ENCODE measurements at places on chromosomes 7 and 10.

DNA sequence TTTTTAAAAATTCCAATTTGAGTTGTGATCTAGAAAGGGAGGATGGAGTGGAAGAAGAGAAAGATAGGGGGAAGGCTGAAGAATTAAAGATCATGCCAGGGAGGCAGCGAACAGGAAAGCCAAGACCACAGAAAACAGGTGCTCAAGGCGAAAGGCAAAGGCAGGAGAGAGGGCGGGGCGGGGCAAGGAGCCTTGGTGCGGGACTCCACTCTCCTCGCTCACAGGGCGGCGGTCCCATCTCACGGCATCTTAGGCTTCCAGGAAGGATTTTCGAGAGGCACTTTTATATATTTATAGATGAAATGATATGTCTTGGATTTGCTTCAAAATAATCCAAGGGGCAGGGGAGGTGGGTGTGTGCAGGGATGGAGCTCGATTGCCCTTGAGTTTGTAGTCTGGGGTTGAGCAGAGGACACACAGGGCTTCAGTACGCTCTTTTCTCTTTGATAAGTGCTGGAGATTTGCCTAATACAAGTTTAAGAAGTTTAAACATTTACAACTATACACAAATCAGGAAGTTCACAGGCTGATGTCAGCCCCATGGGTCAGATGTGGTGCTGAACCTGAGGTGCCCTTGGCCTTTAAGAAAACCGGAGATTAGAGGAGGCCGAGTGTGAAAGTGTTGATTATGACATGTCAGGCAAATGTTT lies 161.1 kb downstream of the PRKAG2 start:
- no peak for DNase-seq

- no peak for DNase-seq
These were observed 7.5 kb downstream of the EPHB6 start for GRCh38 chr7:142862351-142862750.

- DNase-seq = no peak
These were observed 100.0 kb downstream of the LSM5 start for GRCh38 chr7:32390210-32390609.

- no peak for DNase-seq
These were observed 9.2 kb upstream of the CPA1 start for GRCh38 chr7:130371046-130371445.

GRCh38 chr7:26490640-26491624 lies 199.3 kb downstream of the SNX10 start:
- no peak for DNase-seq

GRCh38 chr10:123912466-123912865 lies 20.9 kb upstream of the CPXM2 start:
- DNase-seq = no peak

DNA sequence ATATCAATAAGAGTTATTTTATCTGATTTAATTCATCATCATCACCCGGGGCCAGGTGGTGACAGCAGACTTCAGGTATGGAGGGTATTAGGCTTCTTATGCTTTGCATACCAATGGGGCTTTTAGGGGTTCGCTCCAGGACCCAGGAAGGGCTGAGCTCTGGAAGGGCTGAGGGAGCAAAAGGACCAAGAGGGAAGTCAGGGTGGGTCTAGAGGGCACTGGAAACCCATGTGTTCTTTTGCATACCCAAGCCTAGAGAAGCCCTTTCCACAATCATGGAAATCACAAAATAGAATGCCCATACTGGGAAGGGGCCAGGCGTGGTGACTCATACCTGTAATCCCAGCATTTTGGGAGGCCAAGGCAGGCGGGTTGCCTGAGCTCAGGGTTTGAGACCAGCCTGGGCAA lies 30.9 kb upstream of the VCL start:
- DNase-seq = no peak

DNA sequence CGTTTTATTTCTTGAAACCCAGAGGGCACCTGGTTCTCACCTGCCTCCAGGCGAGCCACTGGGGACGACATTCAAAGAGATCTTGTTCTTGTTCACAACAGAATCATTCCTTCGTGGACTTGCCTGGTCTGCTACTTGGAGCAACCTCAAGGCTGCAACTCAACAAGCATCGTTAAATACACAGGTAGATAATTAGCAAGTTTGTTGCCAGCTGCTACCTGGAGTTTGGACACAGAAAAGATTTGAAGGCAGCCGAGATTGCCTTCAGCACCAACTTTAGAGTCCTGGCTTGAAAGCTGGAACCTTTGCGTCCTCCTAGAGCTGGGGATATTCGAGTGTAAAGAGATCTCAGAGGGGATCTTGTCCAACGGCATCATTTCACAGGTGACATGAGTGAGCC lies 89.6 kb upstream of the C7orf33 start:
- no peak for DNase-seq

GRCh38 chr7:85343484-85343883 lies 156.6 kb upstream of the SEMA3D start:
- DNase-seq = no peak

GRCh38 chr7:131015657-131015958 lies 281.6 kb upstream of the KLF14 start:
- DNase-seq = peak; percentile 56

DNA sequence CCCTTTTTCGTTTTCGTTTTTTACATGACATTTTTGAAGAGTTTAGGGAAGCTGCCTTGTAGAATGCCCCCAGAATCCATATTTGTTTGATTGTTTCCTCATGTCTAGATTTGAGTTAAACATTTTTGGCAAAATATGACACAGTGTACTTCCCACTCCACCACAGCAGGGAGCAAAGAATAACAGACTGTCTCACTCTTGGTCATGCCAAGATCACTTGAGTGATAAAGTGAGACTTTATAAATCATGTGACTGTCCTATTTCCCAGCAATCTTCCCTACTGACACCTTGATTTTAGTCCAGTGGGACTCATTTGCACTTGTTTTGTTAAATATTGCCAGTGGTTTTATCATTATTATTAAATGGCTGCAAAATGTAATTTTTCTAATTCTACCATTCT lies 44.4 kb upstream of the USP6NL start:
- DNase-seq = peak; percentile 49

GRCh38 chr10:122551450-122551849 lies 9.1 kb upstream of the DMBT1 start:
- DNase-seq = no peak

GRCh38 chr7:44045226-44046014 lies 918 bp downstream of the DBNL start:
- no peak for DNase-seq

GRCh38 chr7:128157906-128158305 lies 83.2 kb upstream of the LEP start:
- no peak for DNase-seq

GRCh38 chr10:63496561-63496960 lies 24.6 kb upstream of the REEP3 start:
- no peak for DNase-seq

Data from astrocyte of the spinal cord (primary cell).